ENCODE measurements at places on chromosomes 7 and 10.

- DNase-seq, result no peak
These were observed 1276.3 kb upstream of the AUTS2 start for GRCh38 chr7:68321776-68322496.

GRCh38 chr10:56583316-56583715 is 222.3 kb upstream of the ZWINT start:
- DNase-seq, result no peak

- DNase-seq, result no peak
These were observed 22.2 kb downstream of the MRC1 start for GRCh38 chr10:17831341-17831740.

DNA sequence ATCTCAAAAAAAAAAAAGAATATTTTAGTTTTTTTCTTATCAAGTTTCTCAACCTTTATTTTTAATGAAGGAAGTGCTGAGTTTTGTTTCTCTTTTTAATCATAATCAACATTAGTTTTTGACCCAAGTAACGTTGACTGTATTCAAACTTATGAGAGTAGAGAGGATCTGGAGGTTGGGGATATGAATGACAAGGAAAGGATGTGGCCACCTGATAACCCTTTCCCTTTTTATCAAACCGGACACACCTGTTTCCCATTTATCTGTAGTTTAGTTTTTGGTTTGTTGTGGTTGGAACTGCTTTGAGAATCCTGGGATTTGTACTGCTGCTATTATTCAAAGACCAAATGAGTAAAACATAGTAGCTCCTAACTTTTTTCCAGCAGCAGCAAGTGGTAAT is 38.6 kb downstream of the HACD1 start:
- DNase-seq, result no peak

GRCh38 chr7:95578299-95578855 is 17.9 kb downstream of the PDK4 start:
- no peak for DNase-seq

DNA sequence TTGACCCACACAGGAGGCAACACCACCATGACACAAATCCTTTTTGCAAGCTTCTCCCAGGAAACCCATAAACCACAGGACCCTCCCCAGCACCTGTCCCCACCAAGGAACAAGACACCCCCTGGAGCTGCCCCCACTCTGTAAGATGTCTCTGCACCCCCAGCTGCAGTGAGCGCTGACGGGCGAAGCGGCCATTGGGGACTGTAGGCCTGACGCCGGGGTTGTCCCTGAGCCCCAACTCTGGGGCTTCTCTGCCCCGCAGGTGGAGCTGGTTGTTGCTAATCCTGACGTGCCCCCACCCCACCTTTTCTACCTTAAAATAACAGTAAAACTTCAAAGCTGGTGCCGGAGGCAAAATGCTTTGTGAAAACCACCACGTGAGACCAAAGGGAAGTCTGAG is 94.7 kb upstream of the PPP2R2D start:
- DNase-seq, result no peak

DNA sequence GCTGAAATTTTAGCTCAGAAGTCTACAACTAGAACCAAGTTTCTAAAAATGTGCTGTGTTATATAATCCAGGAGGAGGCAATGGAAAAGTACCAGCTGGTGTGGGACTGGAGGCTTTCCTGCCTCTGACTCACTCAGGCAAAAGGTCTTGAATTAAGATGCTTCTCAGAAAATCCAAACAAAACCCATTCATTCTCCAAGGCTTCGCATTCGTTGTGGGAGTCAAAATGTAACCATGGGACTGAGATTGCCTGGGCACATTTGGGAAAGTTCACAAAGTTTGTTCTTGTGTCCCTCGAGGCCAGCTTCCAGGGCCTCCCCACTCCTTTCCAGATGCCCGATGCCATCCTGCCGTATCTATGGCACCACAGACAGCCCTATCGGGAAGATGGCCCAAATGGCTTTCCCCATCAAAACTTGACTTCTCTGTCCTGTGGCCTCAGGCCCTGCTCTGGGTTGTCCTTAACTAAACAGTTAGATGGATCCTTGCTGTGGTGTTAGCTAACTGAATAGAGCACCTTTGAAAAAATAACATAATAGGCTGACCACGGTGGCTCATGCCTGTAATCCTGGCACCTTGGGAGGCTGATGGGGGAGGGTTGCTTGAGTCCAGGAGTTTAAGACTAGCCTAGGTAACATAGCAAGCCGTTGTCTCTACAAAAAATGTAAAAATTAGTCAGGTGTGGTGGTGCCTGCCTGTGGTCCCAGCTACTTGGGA is 180.5 kb downstream of the PFKFB3 start:
- no peak for DNase-seq

- no peak for DNase-seq
These were observed 1.6 kb downstream of the MEOX2 start for GRCh38 chr7:15684871-15685270.

DNA sequence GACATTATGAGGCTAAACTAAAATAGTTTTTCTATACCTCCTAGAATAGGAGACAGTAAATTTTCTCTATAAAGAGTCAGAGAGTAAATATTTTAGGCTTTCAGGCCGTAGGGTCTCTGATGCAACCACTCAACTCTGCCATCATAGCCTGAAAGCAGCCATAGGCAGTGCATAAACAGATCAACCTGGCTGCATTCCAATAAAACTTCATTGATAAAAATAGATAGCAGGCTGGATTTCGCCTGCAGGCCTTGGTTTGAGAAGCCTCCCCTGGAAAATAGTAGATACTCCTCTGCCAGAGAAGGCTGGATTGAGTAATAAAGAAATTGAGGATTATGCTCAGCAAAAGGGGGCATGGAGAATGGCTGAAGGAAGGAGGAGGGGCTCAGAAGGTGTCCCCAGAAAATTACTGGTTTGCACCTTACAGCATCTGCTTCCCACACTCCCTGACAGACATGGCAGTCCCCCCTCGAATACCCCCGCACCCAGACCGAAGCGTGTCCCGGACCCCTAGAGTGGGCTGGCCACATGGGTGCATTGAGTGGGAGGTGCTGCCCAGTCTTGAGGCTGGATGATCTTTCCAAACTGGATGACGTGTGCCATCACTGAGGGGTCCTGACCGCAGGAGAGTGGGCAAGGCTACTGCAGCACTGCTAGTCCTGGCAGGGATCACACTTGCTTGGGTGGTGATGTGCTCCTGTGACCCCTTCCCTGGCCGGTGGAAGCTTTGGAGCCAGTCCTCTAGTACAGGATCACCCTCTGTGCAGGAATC is 126.6 kb downstream of the PTPN20 start:
- DNase-seq, result no peak

- no peak for DNase-seq
These were observed 88.6 kb downstream of the LYZL1 start for GRCh38 chr10:29377333-29377961.

- DNase-seq, result no peak
These were observed 21.6 kb downstream of the SMKR1 start for GRCh38 chr7:129523924-129524323.

- DNase-seq, result no peak
These were observed 16.6 kb downstream of the ZNF862 start for GRCh38 chr7:149854611-149855360.

GRCh38 chr10:28822719-28823464 is 145.6 kb downstream of the BAMBI start:
- DNase-seq, result no peak

DNA sequence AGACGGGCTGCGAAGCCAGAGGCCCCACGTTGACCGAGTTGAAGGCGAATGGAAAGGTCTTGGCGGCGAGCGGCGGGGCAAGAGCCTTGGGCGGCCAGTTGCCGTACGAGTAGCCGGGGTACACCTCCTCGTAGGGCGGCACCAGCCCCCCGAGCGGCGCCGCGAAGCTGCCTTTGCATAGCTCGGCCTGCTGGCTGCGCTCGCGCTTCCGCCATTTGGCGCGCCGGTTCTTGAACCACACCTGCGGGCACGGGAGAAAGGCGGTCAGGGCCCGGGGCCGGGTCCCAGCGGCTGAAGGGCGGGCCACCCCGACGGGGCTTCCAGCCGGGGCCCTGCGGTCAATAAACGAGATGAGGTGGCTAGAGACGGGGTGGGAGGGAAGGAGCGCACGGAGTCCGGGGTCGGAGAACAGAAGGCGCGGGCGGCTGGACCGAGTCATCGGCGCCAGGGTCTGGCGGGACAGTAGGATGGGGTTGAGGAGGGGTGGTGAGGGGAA is 4.8 kb downstream of the ELOVL3 start:
- no peak for DNase-seq

- no peak for DNase-seq
These were observed 126.3 kb upstream of the CXCL12 start for GRCh38 chr10:44511166-44511565.

DNA sequence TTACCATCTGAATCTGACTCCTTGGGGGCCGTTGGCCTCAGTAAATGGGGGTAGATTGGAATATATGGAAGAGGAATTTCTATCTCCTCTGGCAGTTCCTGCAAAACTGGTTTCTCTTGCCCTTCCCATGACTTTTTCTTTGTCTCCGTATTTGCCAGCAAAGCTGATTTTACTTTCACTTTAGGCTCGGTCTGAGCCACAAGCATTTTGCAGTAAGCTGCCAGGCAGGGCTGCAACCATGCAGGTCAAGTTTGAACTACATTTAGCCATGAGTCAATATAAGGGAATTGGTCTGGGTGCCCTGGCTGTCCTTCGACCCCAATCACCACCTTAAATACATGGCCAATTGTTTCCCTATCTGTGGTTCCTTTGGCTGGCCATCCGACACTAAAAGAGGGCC is 104.3 kb downstream of the TRIM24 start:
- no peak for DNase-seq

DNA sequence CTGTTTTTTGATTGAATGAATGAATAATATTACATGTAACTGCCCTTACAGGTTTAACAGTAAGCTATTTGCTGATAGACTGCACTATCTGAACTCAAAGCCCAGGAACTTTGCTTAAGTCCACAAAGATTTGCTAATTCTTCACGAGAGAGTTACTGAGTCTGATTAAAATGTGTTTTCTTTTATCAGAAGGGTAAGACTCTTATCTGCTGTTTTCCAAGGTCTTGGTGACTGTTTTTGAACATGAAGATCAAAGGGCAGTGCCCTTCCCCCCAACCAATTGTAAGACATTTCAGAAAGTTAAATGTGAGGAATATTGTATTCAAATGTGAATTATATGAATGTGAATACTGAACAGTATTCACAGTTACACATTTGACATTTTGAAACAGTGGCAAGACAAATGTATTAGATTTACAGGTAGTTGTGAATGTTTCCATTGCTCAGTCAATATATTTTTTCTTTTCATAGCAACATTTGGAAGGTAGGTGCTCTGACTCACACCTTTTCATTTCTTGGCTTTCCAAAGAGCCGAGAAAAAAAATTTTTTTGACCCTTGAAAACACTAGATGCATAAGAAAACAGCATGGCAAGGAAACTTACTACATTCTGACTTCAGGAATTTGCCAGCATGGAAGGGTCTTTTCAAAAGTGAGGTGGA is 62.7 kb downstream of the DKK1 start:
- DNase-seq, result no peak

GRCh38 chr7:30852308-30852684 is 59.4 kb upstream of the AQP1 start:
- DNase-seq, result no peak

GRCh38 chr7:151429560-151430331 is 10.2 kb downstream of the CRYGN start:
- DNase-seq, result no peak

GRCh38 chr7:44622342-44623151 is 16.1 kb downstream of the OGDH start:
- DNase-seq, result no peak

- no peak for DNase-seq
These were observed 510.5 kb upstream of the AKR1E2 start for GRCh38 chr10:4315551-4315950.

- DNase-seq, result no peak
These were observed 20.2 kb downstream of the RAMP3 start for GRCh38 chr7:45177801-45178200.

DNA sequence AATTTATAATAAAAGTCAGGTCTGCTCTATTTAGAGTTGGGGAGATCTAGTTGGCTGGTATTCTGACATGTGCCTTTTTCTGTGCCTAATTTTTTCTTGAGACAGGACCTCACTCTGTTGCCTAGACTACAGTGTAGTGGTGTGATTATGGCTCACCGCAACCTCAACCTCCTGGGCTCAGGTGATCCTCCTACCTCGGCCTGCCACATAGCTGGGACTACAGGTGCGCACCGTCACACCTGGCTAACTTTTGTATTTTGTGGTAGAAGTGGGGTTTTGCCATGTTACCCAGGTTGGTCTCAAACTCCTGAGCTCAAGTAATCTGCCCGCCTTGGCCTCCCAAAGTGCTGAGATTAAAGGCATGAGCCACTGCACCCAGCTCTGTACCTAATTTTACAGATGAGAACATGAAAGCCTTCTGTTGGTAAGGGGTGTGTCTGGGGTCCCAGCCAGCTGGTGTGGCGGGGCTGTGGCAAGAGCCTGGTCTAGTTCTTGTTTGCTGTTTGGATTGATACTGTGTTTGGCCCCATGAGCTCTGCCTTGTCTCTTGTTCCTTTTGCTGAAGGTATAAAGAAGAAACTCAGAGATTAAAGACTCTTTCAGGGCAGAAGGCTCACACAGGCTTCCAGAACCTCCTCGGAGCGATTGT is 31.4 kb downstream of the POR start:
- no peak for DNase-seq

DNA sequence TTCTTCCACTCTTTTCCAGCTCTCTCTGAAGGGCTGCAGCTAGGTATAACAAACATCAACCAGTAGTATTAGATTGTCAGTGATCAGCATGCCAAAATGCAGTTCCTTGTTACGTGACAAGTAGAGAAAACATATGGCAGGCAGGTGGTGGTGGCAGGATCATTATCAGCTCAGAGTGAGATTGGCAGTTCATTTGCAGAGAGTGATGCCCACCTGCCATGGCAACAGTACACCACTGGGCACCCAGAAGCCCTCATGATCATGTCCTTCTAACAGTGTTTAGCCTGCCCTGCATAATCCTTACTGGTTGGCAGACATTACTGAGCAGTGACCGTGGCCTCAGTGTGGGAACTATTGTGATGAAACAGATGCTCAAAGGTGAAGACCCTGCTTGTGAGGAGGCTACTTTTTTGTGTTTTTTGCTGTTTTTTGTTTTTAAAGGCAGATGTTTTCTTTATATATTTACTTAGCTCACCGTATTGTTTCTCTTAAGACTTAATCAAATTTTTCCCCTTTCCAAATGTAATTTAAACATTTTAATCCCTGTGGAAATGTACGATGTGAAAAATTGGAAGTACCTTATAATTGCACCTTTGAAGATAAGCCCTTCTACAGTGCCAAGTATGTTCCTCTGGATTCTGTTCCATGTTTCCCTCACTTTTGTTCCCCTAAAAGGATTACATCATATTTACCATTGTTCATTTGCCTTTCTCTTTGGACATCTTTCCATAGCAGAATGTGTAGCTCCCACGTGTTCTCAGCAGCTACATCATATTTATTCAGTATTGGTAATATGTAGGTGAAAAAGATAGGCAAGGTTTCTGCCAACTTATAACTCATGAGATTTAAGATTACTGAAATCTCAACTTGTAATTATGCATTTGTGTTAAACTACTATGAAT is 179.6 kb downstream of the SND1 start:
- no peak for DNase-seq

DNA sequence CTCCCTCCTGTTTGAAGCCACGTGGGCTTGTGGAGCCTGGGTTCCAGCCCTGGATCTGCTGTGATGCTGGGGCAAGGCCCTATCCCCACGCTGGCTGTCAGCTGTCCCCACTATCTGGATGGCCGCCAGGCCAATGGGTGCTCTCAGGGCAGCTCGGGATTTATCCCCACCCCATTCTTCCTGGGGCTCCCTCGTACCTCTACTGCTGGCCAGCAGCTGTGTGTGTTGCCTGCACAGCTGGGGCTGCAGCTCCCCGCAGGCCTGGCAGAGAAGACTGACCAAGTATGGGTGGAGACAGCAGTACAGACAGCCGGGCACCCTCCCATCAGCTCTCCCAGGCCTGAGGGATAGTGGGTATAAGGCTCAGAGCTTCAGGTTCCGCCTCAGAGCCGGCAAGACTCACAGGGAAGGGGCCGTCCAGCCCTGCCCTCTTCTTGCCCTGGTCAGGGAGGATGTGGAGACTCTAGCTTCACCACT is 13.6 kb downstream of the CLIP2 start:
- DNase-seq, result no peak
